ENCODE measurements at places on chromosomes 5 and 9.
A peak's percentile ranks its signal among the peaks of the same experiment; 100 is the strongest.

DNA sequence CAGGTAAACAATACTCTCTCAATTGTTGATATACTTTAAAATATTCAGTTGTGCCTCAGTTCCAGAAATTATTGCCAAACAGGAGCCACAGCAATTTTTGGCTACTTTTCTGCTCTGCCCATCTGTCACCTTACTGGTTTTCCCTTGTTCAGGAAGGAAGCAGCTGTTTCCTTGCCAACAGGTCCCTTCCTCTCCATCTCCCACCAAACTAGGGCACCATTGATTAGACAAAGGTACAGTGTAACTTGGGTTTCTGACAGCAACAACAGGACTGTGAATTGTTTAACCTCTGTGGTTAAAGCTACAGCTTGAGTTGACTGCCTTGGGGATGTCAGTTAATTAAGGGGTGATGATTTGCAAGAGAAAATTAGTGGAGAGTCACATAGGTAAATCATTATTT lies 76.9 kb downstream of the PIP5K1B start:
- H3K36me3 ChIP-seq, result no peaks in the 10 kb centered on the region
- no peaks in the 10 kb centered on the region for H3K27me3 ChIP-seq

- H3K27me3 ChIP-seq, result no peaks in the 10 kb centered on the region
- DNase-seq, result no peak
- peak overlapping the region; percentile 7 for H3K4me3 ChIP-seq
- peaks cover 72% of the 10 kb centered on the region for H3K4me1 ChIP-seq
- no peak overlapping the region for H3K27ac ChIP-seq
- peaks cover 28% of the 10 kb centered on the region for H3K36me3 ChIP-seq
Measured at GRCh38 chr5:69238760-69239251, 4.1 kb downstream of the CDK7 start.

DNA sequence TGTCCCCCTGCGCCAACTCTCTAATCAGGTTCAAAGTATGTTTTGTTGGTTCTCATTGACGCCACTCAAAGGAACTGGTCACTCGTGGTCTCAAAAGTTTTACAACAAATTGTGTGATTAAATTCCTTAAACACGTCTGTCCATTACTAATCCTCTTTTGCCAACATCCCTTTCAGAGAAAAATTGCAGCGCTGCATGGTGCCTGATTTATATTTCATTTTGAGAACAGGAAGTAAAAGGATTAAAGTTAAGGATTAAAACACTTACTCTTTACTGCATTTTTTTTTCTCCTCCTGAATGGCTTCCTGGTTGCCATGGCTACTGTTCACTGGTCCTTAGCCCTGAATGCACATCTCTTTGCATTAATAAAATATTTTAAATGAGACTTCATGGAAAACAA lies 383.5 kb downstream of the GLIS3 start:
- H3K27ac ChIP-seq, result no peak overlapping the region
- no peaks in the 10 kb centered on the region for H3K4me1 ChIP-seq
- peaks cover 2% of the 10 kb centered on the region for H3K36me3 ChIP-seq
- H3K27me3 ChIP-seq, result peaks cover 1% of the 10 kb centered on the region

DNA sequence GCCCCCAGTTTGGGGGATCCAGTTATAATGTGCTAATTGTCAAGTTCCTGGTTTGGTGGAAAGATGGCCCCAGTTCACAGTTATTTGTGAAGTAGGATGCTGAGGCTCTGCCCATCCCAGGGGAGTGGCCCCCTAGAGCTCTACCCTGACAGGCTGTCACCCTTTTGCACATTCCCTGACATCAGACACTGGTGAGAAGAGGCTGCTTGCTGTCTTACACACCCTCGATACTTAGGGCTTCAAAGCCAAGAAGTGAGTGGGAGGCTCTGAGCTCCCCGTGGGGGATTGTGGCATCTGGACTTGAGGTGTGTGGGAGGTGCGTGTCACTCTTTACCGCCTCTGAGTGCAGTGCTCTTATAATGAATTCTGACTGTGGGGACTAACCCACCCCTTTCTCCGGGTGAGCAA lies 168.5 kb downstream of the DOCK2 start:
- no peak for DNase-seq
- H3K4me3 ChIP-seq, result no peak overlapping the region
- no peaks in the 10 kb centered on the region for H3K27me3 ChIP-seq
- peaks cover 79% of the 10 kb centered on the region for H3K36me3 ChIP-seq
- H3K4me1 ChIP-seq, result peaks cover 47% of the 10 kb centered on the region

DNA sequence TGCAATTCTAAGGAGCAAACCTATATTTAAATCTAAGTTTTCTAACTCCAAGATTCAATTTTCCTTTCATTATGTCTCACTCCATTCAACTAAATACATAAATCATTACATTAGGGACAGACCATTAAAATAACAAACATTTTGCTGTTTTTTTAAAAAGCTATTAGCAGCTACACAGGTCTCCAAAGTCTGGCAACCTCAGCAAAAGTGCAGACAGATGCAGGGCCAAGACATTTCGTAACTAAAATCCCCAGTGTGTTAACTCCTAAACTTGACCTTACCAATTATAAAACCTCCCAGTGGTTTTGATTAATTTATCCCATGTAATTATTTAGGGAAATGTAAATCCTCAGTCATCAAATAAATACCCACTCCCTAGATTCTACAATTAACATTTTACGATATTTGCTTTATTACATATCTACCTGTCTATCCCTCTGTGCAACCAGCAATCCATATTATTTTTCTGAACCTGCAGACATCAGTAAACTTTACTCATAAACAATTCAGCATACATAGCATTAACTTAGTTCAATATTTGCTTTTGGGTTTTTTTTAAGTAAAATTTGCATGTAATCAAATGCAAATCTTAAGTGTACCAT lies 64.7 kb downstream of the RGS7BP start:
- no peak overlapping the region for H3K4me3 ChIP-seq
- no peak overlapping the region for H3K27ac ChIP-seq
- H3K27me3 ChIP-seq, result peaks cover 2% of the 10 kb centered on the region
- H3K36me3 ChIP-seq, result no peaks in the 10 kb centered on the region

DNA sequence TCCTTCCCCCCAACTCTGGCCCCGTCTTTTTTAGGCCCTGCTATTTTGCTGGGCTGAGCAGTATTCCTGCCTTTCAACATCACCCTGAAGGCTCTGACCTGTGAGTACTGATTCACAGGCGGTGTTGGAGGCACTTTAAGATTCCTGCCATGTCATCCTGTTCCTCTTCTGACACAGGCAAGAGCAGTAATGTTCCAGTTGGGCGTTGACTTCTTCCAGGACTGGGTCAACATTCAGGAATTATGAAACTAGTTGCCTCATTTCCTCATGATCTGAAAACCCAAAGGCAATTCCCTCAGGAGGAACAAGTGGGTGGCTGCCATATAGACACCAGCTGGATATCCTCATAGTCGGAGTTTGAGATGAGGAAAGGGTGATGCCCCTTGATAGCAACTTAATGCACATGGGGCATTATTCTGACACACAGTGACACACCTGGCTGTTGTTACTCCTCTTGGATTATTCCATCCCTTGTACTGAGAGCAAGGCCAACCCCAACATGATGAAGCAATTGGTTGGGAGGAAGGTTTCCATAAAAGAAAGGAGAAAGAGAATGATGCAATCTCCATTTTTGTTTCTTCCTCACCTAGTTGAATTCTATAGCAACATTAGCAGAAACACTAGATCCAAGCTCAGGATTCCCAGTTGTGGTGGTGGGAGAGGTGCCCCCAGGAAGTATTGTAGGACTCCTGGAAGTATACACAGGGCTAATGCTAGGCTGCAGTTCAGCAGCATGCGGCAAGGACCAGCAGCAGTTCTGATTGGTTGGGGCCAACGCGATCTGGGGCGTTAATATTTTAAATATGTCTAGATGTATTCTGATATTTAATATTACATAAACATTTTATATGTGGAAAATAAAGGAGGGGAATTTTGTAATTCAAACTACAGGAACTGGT lies 19.6 kb upstream of the GLRX start:
- no peak overlapping the region for H3K27ac ChIP-seq
- no peak for DNase-seq
- H3K4me3 ChIP-seq, result no peak overlapping the region
- no peaks in the 10 kb centered on the region for H3K27me3 ChIP-seq
- H3K36me3 ChIP-seq, result no peaks in the 10 kb centered on the region

- H3K4me3 ChIP-seq, result no peak overlapping the region
- no peak for DNase-seq
- no peaks in the 10 kb centered on the region for H3K36me3 ChIP-seq
Measured at GRCh38 chr5:1930501-1930879, 47.8 kb upstream of the IRX4 start.

DNA sequence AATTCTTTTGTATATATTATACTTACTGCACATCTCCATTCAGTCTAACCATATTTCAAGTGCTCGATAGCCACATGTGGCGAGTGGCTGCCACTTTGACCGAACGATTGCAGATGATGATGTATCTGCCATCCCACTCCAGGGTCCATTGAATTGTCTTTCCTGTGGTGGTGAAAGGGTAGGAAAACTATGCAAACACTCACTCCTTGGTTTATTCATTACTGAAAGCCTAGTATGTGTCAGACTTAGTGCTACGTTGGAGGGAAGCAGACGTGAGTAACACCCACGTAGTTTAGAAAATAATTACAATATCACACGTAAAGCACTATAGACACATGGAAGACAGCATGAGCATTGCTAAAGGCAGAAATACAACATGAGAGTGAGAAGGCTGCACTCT lies 353.7 kb downstream of the CSNK1G3 start:
- H3K4me1 ChIP-seq, result no peaks in the 10 kb centered on the region
- H3K27ac ChIP-seq, result no peak overlapping the region
- H3K36me3 ChIP-seq, result no peaks in the 10 kb centered on the region
- DNase-seq, result no peak
- H3K4me3 ChIP-seq, result no peak overlapping the region
- H3K27me3 ChIP-seq, result no peaks in the 10 kb centered on the region

GRCh38 chr9:81595887-81596543 lies 93.3 kb downstream of the TLE1 start:
- no peak overlapping the region for H3K27ac ChIP-seq
- no peaks in the 10 kb centered on the region for H3K27me3 ChIP-seq
- no peak overlapping the region for H3K4me3 ChIP-seq
- peaks cover 6% of the 10 kb centered on the region for H3K4me1 ChIP-seq

DNA sequence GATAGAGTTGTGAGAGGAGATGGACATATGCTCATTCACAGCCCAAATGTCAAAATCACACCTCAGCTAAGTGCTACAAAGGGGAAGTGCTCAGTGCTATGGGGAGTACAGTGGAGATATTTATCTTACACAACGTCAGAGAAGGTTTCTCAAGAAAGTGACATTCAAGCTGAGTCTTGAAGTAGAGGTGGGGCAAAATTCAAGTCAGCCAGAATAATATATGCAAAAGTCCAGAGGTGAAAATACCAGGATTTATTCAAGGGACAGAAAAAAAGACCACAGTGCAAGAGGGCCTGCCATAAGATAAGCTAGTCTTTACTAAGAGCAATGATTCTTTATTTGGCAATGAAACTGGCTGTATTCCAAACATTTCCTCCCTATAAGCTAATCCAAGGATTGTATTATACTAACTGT lies 327.8 kb upstream of the PIK3R1 start:
- H3K27ac ChIP-seq, result no peak overlapping the region
- H3K4me3 ChIP-seq, result no peak overlapping the region
- H3K4me1 ChIP-seq, result no peaks in the 10 kb centered on the region
- H3K36me3 ChIP-seq, result no peaks in the 10 kb centered on the region

DNA sequence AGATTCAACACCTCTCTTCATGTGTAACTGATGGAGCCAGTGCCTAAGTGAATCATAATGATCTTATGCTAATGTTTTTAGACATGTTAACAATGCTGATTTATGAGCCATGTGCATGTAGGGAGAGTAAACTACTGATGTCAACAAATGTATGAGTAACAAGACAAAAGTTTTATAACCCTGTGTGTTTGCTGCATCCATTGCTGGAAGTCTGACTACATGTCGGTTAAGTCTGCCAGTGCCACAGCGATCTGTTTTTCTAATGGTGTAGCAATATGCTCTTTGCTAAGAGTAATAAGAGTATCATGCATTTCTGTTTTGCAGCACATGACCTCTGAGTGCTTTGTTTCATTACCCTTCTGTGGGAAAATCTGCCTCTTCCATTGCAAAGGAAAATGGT lies 26.4 kb upstream of the TMOD1 start:
- no peaks in the 10 kb centered on the region for H3K4me1 ChIP-seq
- no peak for DNase-seq
- peaks cover 70% of the 10 kb centered on the region for H3K36me3 ChIP-seq
- no peak overlapping the region for H3K27ac ChIP-seq

GRCh38 chr9:69173891-69174615 lies at the start of gene TJP2:
TJP2 (plus strand) TSS chr9:69174277; CDS start chr9:69174373, 96 bp downstream.
- H3K27me3 ChIP-seq, result peaks cover 21% of the 10 kb centered on the region
- peak within 1 kb of the TSS; percentile 83 for H3K4me3 ChIP-seq
- H3K36me3 ChIP-seq, result peaks cover 4% of the 10 kb centered on the region
- DNase-seq, result peak; percentile 17
- H3K4me1 ChIP-seq, result peaks cover 23% of the 10 kb centered on the region

DNA sequence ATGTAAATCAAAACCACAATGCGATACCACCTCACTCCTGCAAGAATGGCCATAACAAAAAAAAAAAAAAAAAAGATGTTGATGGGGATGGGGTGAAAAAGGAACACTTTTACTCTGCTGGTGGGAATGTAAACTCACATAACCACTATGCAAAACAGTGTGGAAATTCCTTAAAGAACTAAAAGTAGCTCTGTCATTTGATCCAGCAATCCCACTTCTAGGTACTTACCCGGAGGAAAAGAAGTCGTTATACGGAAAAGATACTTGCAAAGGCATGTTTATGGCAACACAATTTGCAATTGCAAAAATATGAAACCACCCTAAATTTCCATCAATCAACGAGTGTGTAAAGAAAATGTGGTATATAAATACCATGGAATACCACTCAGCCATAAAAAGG lies 205.0 kb downstream of the TENT4A start:
- no peaks in the 10 kb centered on the region for H3K4me1 ChIP-seq
- no peaks in the 10 kb centered on the region for H3K36me3 ChIP-seq
- DNase-seq, result no peak
- no peak overlapping the region for H3K4me3 ChIP-seq
- peaks cover 6% of the 10 kb centered on the region for H3K27me3 ChIP-seq

GRCh38 chr9:104983491-104983890 lies 55.5 kb upstream of the ABCA1 start:
- no peaks in the 10 kb centered on the region for H3K36me3 ChIP-seq
- H3K27ac ChIP-seq, result no peak overlapping the region
- DNase-seq, result no peak

DNA sequence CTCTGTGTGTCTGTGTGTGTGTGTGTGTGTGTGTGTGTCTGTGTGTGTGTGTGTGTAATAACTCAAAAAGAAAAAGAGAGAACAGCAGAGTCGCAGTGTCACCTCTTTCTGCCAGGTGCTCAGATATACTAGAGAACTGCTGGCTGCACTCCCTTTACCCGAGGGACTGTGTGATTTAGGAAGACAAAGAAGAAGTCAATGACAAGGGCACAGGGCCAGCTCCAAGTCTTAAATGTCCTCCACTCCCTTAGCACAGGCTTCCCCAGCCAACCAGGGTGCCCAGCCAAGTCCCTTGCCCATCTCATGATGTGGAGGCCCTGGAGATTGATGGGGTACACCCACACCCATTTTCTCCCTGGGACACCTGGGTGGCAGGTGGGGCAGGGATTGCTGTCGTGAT lies 8.7 kb downstream of the CCNJL start:
- H3K4me1 ChIP-seq, result no peaks in the 10 kb centered on the region
- no peaks in the 10 kb centered on the region for H3K36me3 ChIP-seq
- no peak for DNase-seq
- H3K27me3 ChIP-seq, result peaks cover 18% of the 10 kb centered on the region

Measured in naive thymus-derived CD8-positive, alpha-beta T cell (primary cell).